ENCODE measurements at places on chromosomes 3 and 15. TPM values are rescaled to one million over a fixed set of nuclear protein-coding genes. Genes with fewer than 3 reads are reported as not detected.

- H3K4me1 ChIP-seq, result peaks cover 14% of the 10 kb centered on the region
- no peaks in the 10 kb centered on the region for H3K36me3 ChIP-seq
- DNase-seq, result no peak
- no peaks in the 10 kb centered on the region for H3K27me3 ChIP-seq
Observed at GRCh38 chr15:100311833-100312476, 29.8 kb downstream of the ADAMTS17 start.

The DUOX1 gene
- 0.23 TPM for total RNA-seq

The VIPR1 gene
- 1.2 TPM for total RNA-seq

The CNTN3 gene
- total RNA-seq, result 2.7 TPM

- H3K27me3 ChIP-seq, result no peaks in the 10 kb centered on the region
- no peaks in the 10 kb centered on the region for H3K4me1 ChIP-seq
- no peaks in the 10 kb centered on the region for H3K36me3 ChIP-seq
- H3K27ac ChIP-seq, result no peak overlapping the region
- no peak overlapping the region for H3K4me3 ChIP-seq
Observed at GRCh38 chr3:185161761-185162160, 8.9 kb upstream of the C3orf70 start.

The DGKG gene
- total RNA-seq, result 1.4 TPM

DNA sequence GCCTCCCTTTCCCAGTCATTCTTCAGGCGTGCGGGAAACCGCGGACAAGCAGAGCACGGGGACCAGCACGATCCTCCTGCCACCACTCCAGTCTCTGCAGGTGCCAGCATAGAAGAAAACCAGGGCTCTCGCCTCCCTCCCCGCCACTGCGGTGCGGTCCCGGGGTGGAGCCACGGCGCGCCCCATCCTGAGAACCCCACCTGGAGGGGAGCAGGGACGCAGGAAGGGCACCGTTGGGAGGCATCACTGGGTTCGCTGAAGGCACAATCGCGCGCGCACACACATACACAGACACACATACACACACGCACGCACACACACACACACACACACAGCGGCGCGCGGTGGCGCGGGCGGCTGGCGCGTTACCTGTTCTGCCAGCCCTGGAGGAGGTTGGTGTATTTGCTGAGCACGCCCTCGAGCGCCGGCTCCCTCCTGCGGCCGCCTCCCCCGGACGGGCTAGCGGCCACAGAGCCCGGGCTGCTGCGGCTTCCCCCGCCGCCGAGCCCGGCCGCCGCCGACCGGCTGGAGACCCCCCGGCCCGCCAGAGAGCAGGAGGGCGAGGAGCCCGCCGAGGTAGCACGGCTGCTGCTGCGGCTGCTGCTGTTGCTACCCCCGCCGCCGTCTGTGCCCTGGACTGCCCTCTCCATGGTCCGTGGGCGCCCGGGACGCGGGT, 394 bp downstream of the OSBPL10 start:
- peak overlapping the region; percentile 77 for H3K4me3 ChIP-seq
- no peaks in the 10 kb centered on the region for H3K27me3 ChIP-seq
- peaks cover 7% of the 10 kb centered on the region for H3K4me1 ChIP-seq
- H3K27ac ChIP-seq, result peak overlapping the region; percentile 86
- no peaks in the 10 kb centered on the region for H3K36me3 ChIP-seq
- peak; percentile 44 for DNase-seq

- no peak overlapping the region for H3K4me3 ChIP-seq
- H3K4me1 ChIP-seq, result no peaks in the 10 kb centered on the region
Observed at GRCh38 chr3:151974067-151974466, 100.6 kb downstream of the SUCNR1 start.

DNA sequence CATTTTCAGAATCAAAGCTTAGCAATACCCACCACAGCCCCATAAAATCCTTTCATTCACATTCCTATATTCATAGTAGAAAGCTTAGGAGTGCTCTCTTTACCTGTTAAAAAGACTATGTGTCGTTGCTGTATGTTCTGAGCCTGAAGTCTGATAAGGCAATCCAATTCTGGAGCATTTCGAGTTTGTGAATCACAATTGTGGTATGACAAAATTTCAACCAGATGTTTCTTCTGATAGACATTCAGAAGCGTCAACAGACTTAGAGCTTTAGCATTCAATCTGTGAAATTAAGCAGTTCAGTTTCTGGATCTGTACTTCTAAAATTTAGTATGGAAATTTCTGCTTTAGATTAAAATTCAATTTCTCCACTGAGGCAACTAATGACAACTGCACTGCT, 58.3 kb downstream of the TASOR start:
- H3K27me3 ChIP-seq, result no peaks in the 10 kb centered on the region
- DNase-seq, result no peak
- H3K4me3 ChIP-seq, result no peak overlapping the region
- H3K4me1 ChIP-seq, result no peaks in the 10 kb centered on the region
- H3K27ac ChIP-seq, result no peak overlapping the region
- no peaks in the 10 kb centered on the region for H3K36me3 ChIP-seq

DNA sequence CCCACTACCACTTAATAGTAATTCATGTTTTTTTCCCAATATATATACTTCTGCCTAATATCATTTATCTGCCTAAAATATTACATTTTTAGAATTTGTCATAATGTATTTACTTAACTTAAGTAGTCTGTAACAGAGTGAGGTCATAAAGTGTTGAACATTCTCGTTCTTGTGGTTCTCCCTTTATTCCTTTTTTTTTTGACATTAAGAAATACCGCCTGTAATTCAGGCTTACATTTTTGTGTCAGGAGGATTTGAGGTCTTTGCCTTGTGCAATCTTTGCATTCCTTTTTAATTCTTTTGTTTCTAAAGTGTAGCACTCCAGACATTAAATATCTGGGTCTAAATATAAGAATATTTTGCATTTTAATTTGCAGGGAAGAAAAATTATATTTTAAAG, 315.4 kb downstream of the PTPRG start:
- H3K27me3 ChIP-seq, result no peaks in the 10 kb centered on the region
- H3K4me3 ChIP-seq, result no peak overlapping the region
- no peak overlapping the region for H3K27ac ChIP-seq
- peaks cover 7% of the 10 kb centered on the region for H3K4me1 ChIP-seq
- no peaks in the 10 kb centered on the region for H3K36me3 ChIP-seq

DNA sequence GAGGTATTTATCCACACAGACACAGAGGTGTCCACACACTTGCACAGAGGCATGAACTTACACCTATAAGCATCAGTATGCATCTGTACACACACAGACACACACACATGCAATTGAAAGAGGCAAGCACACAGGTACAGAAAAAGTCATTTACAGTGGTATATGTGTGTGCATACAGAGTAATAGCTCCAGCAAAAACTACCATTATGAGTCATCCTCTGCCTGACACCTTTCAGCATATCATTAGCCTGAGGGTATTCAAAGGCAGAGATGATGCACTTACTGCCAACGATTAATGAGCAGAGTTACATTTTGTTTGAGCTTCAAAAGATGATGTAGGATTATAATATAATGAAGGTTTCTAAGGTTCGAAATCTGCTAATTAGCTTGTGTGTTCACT, 100.3 kb upstream of the TPRG1 start:
- no peaks in the 10 kb centered on the region for H3K27me3 ChIP-seq
- no peak overlapping the region for H3K27ac ChIP-seq
- no peak overlapping the region for H3K4me3 ChIP-seq
- no peaks in the 10 kb centered on the region for H3K4me1 ChIP-seq

The SPTSSB gene
- total RNA-seq, result 0.46 TPM

DNA sequence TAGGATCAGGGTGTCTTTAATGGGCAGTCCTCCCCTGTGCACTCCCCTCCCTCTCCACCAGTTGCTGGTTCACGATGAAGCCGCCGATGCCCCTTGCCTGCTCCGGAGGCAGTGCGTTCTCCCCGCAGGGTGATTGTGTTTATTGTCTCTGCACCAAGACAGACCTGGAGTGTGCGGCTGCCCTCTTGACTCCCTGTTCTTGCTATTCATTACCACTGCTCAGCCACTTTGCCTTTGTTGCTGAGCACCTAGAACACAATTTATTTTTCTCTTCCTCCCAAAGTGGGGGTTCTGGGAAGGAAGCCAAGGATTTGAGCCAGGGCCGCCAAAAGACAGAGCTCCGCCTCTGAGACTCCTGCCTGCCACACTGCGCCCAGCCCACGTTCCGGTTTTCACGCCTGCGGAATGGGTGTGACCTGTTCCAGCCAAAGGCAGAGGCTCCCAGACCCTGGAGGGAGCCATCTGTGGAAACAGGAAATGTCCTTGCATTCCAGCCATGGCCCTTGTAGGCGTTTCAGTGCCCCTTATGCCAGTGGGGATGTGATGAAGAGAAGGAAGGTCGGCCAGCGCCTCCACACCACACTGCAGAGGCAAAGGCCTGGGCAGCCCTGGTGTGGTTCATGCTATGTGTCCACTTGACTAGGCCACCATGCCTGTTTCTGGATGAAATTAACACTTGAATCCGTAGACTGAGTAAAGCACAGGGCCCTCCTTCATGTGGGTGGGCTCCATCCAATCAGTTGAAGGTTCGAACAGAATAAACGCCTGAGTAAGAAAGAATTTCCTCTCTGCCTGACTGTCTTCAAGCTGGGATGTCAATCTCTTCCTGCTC, 85.8 kb downstream of the HMG20A start:
- H3K27me3 ChIP-seq, result no peaks in the 10 kb centered on the region
- H3K4me1 ChIP-seq, result peaks cover 19% of the 10 kb centered on the region
- no peaks in the 10 kb centered on the region for H3K36me3 ChIP-seq
- peak; percentile 66 for DNase-seq

DNA sequence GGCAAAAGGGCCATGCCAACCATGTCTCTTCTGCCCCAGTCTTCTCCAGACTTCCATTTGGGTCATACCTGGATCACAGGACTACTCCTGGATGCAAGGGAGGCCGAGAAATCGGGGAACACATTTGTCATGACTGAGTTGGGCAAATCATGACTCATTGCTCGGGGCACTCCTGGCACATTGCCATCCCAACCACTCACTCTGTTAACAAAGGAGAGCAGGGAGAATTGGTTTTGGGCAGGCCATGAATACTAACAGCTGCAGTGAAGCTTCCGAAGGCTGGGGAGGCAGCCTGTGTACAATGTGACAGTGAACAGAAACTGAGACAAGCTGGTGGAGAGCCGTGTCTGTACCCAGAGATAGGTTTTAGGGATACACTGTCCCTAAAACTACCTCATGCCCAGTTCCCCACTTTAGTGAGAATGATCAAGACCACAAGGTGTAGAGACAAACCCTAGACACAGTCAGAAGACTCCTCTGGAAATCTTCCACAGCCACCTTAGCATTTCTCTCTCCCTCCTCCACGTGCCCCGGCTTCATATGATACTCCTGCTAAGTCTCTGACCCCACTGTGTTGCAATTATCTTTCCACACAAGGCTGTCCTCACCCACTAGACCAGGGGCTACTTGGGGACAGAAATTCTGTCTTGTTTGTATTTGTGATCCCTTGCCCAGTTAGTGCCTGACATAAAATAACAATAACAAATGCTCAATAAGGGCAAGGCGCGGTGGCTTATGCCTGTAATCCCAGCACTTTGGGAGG, 10.5 kb upstream of the BUB1B start:
- no peak overlapping the region for H3K4me3 ChIP-seq
- no peaks in the 10 kb centered on the region for H3K36me3 ChIP-seq
- H3K27me3 ChIP-seq, result no peaks in the 10 kb centered on the region
- no peak overlapping the region for H3K27ac ChIP-seq

GRCh38 chr3:105385819-105386508, 19.3 kb downstream of the ALCAM start:
- no peak overlapping the region for H3K4me3 ChIP-seq
- no peaks in the 10 kb centered on the region for H3K27me3 ChIP-seq
- no peak for DNase-seq

- peaks cover 7% of the 10 kb centered on the region for H3K4me1 ChIP-seq
- DNase-seq, result no peak
- no peaks in the 10 kb centered on the region for H3K27me3 ChIP-seq
- no peak overlapping the region for H3K4me3 ChIP-seq
- H3K27ac ChIP-seq, result no peak overlapping the region
Observed at GRCh38 chr3:122969585-122970469, 57.7 kb downstream of the SEMA5B start.

The PRSS50 gene
- 0.23 TPM for total RNA-seq

All from ovary (tissue), 10 donors.